ENCODE measurements at places on chromosomes 4 and X.

GRCh38 chrX:131827935-131828334, 195.2 kb upstream of the STK26 start:
- no peak for DNase-seq

DNA sequence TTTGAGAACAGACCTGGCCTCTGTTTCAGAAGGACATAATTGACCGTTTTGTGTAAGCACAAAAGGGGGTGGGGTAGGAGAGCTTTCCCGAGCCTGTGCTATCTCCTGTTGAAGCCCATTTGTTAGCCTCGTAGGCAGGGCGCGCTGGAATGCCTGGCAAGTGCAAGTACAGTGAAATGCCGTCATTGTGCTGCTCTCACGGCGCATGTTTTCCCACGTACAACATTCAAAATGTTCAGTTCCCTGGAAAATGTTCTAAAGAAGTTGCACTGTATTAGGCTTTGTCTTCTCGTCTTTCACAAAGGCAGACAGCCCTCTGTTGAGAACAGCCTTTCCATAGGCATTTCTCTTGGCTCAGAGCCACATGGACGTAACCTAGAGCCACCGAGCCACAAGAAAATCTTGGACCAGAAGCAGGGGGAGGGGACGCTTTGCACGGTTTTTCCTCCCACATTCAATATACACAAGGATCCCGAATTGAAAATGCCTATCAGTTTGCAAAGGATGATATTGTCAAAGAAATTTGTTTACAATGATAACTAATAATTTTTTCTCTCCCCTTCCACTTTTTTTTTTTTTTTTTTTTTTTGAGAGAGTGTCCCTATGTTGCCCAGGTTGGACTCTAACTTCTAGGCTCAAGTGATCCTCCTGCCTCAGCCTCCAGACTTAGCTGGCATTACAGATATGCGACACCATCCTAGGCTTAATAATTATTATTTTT, 54.6 kb upstream of the RAPGEF2 start:
- no peak for DNase-seq

GRCh38 chrX:13085526-13085925, 41.1 kb upstream of the FAM9C start:
- DNase-seq = no peak

DNA sequence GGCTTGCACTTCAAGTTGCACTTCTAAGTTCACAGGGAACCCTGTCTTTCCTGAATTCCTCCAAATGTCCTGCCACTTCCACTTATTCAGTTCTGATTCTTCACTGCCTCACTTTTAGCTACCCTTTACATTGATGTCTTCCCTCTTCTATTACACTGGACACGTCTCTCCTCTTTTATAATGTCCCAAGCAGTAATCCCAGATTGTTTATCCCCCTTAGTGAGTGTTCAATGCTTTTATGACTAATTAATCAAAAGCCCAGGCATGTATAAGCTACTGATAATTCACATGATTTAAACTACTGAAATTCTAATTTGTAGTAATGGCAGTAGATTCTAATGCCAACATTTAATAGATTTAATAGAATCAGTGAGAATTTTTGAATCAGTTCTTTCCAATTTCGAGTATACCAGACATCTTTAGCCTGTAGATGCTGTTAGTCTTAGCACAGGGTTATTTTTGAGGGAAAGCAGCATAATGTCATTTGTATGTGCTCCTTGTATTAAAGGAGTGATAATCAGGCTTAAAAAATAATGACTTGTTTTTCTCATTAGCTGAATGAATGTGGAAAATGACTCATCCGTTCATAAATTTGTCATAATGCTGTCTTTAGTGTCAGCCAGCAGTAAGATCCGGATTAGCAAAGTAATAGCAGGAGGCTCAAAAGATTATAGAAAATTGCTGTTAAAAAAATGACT, 703.1 kb downstream of the CENPC start:
- DNase-seq = no peak

GRCh38 chrX:43693602-43694406, 37.7 kb downstream of the MAOA start:
- no peak for DNase-seq

DNA sequence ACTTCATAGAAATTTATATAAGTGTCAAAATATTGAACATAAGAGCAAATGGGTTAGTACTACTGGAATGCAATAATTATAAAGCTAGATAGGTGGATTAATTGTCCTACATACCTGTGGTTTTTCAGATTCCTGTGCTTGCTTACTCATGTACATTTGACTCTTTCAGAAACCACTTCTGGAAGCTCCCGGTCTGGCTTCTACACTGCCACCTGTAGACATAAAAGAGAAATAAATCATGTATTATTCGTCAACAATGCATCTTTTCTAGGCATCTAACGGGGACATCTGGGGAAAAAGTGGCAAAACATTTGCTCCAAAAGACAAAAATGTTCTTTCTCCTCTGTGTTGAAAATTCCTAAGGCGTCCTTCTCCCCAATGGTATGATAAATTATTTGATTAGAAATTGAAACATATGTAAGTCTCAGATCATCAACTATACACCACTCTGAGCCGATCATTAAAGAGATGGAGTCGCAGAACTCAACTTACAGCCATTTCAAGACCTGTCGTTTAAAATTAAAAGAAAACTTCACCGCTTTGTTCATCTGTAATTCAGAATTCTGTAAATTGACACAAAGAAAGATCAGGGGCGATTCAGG, 648.7 kb upstream of the DIPK2B start:
- no peak for DNase-seq

GRCh38 chr4:165715211-165715610, 157.8 kb upstream of the TLL1 start:
- no peak for DNase-seq

DNA sequence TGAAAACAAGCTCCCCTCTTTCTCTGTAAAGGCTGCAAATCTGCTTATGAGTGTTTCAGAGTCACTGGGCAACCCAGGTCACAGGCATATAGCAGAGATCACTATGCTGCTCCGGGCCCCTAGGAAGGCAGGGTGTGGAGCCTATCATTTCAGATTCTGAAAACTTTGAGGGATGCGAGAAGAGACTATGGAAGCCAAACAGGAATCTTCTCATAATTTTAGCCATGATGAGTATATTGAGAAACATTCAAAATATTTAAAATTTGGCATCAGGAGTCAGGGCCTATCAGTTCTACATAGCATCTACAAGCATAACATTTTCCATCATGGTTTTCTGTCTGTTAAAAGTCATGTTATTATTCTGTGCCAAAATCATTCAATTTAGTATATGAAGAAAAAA, 61.7 kb upstream of the ATXN3L start:
- DNase-seq = no peak

- DNase-seq = no peak
Measured at GRCh38 chrX:12013211-12013618, 125.1 kb upstream of the FRMPD4 start.

DNA sequence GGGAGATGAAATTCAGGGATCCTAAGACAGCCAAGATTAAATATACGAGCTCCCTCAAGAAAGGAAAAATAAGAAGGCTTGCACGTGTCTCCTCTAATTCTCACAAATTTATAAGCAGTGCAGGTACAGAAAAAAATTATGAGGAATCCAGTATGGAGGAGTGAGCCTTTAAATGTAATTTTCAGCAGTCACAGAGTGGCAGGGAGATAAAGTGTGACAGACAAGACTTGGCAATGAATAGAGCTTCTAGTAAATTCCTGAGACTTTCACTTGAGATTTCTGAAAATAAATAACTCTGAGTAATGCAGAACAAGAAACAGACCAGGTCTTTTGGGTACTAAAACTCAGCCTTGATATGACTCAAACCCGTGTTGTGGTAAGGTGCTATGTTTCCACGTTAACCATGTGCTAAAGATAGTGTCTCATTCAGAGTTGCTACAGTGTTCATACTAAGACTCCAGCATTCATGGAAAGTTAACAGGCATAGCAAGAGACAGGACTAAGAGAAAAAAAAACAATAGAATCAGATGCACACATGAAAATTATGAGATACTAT, 119.8 kb downstream of the SPOCK3 start:
- no peak for DNase-seq

GRCh38 chr4:169854090-169854489, 96.3 kb upstream of the HPF1 start:
- no peak for DNase-seq

DNA sequence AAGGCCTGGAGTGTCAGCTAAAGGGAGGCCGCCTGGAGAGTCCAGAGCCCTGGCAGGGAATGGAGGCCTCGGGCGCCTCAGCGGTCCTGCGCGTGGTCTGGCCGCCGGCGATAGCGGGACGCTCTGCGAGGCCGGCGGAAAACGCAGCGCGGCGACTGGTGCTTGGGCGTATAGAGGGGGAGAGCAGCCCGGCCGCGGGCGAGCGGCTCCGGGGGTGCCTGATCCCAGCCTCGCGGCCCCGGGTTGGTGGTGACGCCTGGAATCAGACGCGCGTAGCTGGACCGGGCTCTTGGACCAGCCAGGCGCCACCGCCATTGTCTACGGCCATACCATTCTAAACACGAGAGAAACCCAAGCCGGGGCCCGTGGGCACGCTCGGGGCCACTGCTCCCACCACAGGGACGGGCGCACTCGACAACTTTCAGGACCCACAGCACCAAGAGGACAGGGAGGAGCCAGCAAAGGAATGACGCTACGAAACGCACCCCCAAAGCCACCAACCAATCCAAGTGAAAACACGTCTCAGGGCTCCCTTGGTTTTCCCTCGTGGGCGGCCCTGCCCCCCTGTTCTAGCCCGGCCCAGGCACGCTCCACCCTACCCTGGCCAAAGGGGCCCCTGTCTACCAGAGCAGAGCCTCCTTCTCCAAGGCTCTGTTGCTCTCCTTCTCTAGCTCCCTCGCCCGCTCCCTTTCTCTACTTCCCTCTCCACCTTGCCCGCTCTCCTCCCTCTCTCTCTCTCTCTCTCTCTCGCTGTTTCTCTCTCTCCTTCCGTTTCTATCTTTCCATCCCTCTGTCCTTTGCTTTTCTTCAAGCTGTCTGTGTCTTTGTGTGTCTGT, 7.8 kb downstream of the FRG2 start:
- DNase-seq = no peak

DNA sequence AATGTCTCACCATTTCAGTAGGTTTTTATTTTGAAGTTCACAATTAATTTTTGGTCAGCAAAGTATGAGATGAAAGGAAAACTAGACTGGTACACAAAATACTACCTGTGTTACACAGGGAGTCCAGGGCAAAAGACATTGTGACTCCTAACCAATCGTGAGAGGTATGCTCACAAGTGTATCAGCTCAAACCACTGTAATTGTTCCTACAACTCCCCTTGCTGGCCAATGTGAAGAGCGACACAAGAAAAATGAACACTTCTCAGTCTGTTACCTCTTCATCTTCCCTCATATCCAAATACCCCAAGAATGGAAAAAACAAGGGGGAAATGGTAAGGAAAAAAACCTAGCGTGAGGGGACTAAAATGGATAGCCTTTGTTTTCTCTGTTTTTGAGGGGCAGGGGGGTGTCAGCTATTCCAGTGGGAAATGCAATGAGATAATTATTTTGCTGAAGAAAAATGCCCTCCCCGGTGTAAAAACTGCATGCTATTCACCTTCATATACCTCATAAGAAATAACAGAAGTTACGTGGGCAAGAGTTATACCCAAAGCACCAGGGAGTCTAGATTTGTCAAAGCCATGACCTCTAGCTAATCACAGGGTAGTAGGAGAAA, 30.6 kb upstream of the NSUN7 start:
- no peak for DNase-seq

GRCh38 chr4:164204434-164204833, 549.5 kb upstream of the SMIM31 start:
- no peak for DNase-seq

DNA sequence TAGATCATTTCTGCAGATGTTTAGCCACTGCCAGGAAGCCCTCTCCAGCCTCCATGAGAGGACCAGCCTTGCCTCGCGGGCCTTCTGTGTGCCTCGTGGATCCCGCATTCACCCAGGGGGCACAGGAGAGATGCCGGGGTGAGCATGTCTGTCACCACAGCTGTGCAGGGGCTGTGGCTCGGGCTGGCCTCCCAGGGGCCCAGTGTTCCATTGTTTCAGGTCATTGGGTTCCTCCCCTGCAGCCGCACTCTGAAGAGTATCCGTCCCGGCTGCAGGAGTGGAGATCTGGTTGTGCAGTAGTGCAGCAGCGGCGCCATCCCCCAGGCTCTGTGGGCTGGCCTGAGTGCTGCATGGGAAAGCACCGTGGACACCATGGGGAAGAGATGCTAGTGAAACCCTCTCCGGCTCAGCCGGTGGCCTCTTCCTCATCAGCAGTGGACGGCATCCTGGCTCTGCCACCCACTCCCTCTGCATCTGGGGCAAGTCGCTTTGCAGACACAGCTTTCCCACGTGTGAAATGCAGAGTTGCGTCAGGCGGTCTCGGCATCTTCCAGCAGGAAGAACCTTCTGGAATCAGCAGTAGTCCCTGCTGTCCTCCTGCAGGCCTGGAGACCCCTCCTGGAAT, 29.1 kb downstream of the TBC1D14 start:
- DNase-seq = no peak

- no peak for DNase-seq
Measured at GRCh38 chr4:141388481-141388880, 167.8 kb downstream of the ZNF330 start.

- DNase-seq = no peak
Measured at GRCh38 chrX:129704491-129704890, 34.3 kb upstream of the XPNPEP2 start.

GRCh38 chrX:154541896-154542722, 4.5 kb downstream of the G6PD start:
- no peak for DNase-seq

GRCh38 chrX:153592966-153593688, 5.8 kb downstream of the CCNQ start:
- DNase-seq = no peak

DNA sequence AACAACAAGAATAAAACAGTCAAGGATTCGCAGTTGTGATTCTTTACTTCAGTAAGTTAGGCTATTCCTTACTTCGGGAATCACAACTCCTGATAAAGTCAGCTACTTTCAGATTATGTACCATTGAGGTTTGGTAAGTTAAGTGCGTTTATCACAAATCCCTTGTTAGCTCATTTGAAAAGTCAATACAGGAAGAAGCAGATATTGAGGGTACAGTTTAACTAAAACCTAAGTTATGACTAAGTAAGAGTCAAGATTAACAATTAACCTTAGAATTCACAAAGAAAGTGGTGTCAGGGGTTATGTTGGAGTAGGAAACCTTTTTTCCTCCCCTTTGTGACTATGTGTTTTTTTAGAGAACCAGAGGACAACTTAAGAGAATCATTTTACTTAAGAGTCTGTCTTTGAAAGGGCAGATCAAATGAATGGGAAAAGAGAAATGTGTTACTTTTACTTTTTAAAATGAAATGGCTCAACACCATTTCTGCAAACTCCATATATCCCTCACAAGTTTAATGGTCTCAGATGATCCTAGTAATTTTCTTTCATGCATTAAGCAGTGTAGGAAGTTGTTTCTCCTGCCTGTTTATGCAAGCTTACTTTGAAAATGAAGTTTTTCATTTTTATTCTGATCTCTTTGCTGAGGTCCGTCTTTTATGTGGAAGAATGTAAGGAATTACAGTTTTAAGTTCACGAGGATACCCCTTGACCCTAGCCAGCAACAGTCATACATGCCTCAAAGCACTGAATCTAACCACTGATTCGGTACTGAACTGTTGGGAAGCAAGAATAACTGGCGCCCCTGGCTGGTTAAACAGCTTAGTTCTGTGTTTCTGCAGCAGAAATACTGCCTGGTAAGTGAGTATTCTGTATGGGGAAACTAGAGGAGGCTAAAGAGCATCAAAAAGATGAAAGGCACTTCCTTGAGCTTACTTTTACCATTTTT, 211.7 kb downstream of the SLC4A4 start:
- no peak for DNase-seq

GRCh38 chrX:130260316-130260715, 8.4 kb downstream of the ZNF280C start:
- DNase-seq = no peak
